ENCODE measurements at places on chromosomes 1 and 21.
A peak's percentile ranks its signal among the peaks of the same experiment; 100 is the strongest.

GRCh38 chr1:48581270-48581669, 109.3 kb upstream of the SPATA6 start:
- no peak for DNase-seq

GRCh38 chr21:26127918-26128317, 42.7 kb downstream of the APP start:
- no peak for DNase-seq

DNA sequence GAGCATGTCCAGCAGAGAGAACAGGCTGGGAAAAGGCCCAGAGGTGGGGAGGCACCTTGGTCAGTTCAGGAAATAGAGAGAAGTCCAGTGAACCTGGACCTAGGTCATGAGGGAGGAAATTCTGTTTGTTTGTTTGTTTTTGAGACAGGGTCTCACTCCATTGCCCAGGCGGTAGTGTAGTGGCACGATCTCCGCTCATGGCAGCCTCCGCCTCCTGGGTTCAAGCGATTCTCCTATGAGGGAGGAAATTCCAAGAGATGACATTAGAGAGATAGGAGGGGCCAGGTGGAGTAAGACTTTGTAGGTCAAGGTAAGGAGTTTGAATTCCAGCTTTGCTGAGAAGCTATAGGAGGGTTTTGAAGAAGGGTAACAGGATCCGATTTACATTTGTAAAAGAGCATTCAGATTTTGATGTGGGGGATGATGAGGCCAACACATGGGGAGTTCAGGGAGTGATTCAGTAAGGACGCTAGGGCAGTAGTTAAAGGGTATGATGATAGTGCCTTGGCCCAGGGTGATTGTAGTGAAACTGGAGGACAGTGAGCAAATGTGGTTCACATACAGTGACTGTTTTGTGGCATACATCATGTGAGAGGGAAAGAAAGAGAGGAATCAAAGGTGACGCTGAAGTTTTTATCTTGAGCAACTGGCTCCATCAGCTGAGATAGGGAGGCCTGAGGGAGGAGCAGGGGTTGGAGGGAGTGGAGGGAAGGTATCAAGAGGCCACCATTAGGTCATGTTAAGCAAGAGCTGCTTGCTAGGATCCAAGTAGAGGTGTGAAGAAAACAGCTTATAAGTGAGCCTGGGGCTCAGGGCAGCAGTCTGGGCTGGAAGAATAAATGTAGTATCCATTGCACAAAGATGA, 8.3 kb upstream of the TRABD2B start:
- DNase-seq: no peak

DNA sequence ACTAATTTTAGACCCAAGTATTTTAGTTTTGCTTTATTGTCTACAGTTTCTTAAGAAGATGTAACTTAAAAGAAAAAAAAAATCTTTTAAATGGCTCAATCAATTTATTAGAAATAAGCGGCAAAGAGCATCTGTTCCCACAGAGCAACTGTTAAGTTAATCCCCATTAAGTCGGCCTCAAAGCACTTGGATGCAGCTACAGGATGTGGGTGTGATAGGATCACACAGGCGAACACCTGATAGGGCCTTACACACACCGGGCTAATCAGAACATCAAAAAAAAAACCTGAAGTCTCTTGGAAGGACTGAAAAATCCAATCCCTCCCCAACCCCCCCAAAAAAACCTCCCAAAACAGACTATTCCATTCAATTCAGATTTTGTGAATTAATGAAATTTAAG, 23.0 kb downstream of the APP start:
- no peak for DNase-seq

DNA sequence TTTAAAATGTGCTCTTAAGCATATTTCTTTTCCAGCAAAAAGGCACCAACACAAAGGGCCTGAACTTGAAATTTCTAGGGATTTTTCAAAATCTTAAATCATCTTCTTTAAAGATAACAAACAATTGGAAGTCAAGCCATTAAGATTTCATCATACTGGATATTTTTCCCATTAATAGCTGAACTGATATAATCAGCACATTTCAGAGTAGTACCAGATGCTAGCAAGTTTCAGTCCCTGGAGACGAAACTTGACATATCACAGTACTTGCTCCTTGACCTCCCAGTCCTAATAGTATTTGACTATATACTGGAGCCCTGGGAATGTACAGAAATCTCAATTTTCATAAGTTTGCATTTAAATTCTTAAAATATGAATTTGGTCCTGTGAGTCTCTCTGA, 10.2 kb upstream of the CDC7 start:
- DNase-seq: no peak

DNA sequence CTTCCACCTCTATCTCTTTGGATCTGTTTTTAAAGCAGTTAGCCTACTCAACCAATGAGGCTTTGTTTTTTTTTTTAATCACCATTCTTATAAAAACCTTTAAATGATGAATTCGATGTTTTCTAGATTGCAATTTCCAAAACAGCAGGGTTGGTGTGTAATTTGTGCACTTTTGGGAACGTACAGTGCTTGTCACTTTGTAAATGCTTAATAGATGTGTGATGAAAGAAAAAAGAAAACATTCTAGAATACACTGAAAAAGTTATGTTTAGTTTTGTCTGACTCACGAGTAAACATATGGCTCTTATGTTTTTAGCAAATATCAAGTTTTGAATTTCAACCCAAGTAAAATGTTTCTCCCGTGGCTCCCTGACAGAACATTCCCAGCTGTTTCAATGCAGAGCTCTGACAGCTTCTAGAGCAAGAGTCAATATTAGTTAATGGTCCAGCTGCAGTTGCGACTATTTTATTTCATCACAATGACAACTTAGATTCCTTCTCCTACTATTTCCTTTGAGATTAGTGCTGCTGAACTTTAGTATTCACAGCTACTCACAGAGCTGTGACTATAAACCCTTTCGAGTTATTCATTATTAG, 362.5 kb upstream of the ADAMTS5 start:
- DNase-seq: no peak

- DNase-seq: no peak
These were observed 6.2 kb upstream of the KCNA10 start for GRCh38 chr1:110525249-110525595.

DNA sequence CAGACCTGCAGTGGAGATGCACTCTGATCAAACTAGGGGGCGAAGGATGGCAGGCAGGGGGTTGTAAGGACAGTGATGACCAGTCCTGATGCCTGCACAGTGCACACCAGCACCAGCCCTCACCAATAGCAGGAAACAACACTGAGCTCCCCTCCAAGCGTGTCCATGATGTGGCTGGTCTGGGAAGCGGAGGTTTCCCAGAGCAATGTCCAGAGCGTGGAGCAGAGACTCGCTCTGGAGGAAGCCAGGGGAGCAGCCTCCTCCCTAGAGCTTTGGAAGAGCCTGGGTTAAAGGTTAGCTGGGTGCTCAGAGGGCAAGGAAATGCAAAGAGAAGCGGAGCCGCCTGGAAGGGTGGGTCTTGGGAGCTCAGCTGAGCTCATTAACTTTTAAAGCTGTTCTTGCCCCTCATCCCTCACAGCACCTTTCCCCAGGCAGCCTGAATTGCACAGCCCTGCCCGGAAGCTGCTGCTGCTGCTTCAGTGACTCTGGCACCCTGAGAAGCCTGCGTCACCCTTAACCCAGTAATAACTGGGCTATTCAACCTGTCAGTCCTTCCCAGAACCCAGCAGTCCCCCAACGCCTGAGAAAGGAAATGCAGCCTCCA, 162.2 kb upstream of the RAB4A start:
- no peak for DNase-seq

DNA sequence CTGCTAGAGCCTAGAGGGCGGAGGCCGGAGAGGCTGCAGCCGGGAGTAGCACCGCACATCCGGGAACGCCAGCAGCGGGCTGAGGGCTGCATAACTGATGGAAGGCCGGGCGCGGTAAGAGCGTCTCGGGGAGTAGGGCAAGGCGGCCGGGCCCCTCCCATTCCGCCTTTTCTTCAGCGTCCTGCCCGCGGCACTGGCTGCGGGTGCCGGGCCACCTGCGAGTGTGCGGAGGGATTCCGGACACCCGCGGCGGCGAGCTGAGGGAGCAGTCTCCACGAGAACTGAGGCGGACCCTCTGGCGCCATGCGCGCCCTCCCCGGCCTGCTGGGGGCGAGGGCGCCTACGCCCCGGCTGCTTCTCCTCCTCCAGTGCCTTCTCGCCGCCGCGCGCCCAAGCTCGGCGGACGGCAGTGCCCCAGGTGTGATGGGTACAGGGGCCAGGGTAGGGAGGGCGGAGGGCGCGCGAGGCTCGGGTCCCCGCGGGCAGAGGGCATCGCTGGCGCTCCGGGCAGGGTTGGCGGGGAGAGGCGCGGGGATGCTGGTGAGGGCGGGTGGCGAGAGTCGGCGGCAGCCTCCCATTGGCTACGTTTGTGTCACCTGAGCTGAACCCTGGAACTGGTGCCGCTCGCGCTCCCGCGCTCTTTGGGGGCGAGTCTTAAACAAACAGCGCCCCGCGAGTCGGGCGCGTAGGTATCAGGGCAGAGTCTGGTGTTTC, 334.4 kb downstream of the SRGAP2C start:
- DNase-seq: peak; percentile 93

DNA sequence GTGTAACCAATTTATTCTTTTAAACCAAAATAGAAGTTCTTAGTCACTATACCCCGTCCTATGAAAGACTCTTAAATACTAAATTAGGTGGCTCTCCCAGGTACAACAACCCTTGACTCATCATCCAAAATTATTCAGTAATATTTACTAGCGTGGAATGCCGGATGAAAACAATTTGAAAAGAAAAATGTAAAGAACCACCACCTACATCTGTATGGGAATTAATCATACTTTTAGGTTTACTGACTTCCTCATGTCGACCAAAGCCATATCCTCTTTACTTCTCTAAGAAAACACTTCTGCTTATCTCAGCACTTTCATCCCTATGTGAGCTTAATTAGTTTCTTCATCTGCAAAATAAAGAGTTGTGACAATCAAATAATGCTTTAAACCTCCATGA, 139.6 kb downstream of the AKT3 start:
- DNase-seq: no peak

- no peak for DNase-seq
These were observed 213.1 kb downstream of the HHAT start for GRCh38 chr1:210541680-210542358.

DNA sequence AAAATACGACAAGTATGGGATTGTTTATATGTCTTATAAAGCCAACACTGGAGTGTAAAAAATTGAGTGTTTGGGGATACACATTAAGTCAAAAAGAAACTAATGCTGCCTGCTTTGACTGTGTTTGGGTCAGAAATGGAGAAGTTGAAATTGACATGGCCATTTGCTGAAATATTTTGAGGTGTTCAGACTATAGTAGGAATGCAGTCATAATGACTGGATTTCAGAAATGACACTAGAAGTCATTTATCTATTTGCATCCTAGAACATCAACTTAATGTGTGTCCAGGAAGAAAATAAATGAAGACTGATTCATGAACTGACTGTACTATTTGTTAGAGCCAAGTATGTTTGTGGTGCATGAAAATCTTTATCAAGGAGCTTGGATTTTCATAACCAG, 28.4 kb downstream of the RASAL2 start:
- DNase-seq: no peak

DNA sequence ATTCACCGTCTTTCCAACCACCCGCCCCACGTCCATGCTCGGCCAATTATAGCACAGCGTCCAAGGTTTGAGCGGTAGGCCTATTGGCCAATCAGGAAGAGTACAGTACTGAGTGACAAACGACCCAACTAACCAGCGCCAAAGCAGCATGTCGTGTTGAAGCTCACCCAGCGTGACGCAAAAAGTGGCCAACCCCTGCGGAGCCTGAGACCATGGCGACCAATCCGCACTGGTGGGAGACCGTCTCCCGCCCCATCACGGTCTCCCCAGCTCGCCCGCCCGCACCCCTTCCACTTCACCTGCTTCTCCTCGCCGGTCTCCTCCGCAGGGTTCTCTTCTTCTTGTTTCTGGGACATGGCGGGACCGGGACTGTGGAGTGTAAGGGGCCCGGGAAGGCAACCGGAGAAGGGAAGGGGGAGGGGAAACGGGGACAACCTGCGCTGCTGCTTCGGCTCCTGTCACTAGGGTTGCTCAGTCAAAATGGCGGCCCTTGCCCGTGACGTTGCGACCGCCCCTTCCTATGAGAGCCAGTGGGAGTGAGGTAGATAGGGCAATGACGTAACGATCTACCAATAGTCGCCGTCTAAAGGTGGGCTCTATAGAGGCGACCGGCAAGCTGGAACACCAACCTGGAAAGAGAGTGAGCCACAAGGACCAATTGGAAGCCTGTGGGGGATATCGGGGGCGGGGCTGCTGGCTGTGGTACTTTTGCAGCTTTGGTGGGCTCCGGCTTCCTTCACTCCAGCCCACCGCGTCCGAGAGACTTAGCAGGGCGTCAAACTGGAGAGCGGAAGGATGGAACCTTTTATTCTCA, at the start of gene ENSA:
ENSA (minus strand) TSS at position 498 of the 814 bp plus-strand sequence; CDS start at position 356, 142 bp downstream.
- DNase-seq: peak; percentile 97

DNA sequence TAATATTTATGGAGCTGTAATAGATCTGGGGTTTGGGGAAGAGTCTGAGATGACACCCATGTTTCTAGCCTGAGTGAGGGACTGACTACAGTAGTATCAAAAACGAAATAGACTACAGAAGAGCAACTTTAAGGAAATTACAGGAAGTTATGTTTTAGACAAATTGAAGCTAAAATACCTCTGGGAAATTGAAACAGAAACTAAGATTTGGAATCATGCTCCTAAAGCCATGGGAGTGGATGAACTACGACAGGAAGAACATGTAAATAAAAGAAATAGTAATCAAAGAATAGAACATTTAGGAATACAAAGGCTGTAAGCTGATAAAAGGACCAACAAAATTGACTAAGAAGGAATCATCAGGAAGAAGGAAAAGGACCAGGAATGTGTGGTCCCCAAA, 68.9 kb downstream of the KIAA0319L start:
- DNase-seq: no peak

- DNase-seq: no peak
These were observed 53.0 kb upstream of the ARTN start for GRCh38 chr1:43880604-43881003.

GRCh38 chr21:34815831-34816705, 147.3 kb downstream of the CLIC6 start:
- no peak for DNase-seq

DNA sequence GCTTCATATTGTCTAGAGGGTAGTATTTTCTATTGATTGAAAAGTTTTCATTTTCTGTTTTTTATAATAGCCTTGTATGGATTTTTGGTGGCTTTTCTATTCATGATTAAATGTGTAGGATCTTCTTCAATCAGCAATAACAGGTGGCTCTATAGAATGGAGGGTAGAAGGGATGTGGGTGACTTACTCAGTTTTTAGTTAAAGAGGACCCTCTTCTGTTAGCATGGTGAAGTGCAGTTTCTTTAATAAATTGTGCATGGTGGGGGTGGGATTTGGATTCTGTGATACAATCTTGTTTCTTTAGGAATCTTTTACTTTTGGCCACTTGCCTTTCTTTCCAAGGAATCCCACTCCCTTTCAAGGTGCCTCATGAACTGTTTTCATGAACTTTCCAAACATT, 64.7 kb downstream of the SLC35A3 start:
- no peak for DNase-seq

- no peak for DNase-seq
These were observed 22.0 kb downstream of the SMAP2 start for GRCh38 chr1:40395190-40396175.
